ENCODE measurements at places on chromosomes 1 and 21. TPM values are rescaled to one million over a fixed set of nuclear protein-coding genes. Genes with fewer than 3 reads are reported as not detected.

DNA sequence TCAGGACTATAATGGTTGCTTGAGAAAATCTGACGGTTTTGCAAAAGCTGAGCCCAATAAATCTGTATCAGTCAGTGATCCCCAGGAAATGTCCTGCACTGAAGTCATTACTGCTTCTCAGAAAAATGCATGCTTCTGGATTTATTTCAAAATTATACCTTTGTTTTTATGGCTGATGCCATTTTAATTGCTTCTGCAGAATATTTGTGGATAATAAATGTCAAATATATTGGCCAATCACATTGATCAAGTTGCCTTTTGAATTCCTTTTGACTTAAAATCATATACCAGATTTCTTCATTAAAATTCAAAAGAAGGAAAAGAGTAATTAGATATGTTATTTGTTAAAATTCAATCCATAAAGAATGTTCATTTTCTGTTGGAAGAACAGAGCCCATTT, 842.9 kb upstream of the ADGRL4 start:
- H3K4me3 ChIP-seq: no peak overlapping the region
- H3K27me3 ChIP-seq: no peaks in the 10 kb centered on the region
- no peaks in the 10 kb centered on the region for H3K36me3 ChIP-seq
- no peak overlapping the region for H3K27ac ChIP-seq
- DNase-seq: no peak
- H3K4me1 ChIP-seq: no peaks in the 10 kb centered on the region

- peaks cover 19% of the 10 kb centered on the region for H3K4me1 ChIP-seq
- no peak overlapping the region for H3K27ac ChIP-seq
- H3K4me3 ChIP-seq: no peak overlapping the region
Observed at GRCh38 chr1:181079382-181079781, 9.1 kb upstream of the IER5 start.

DNA sequence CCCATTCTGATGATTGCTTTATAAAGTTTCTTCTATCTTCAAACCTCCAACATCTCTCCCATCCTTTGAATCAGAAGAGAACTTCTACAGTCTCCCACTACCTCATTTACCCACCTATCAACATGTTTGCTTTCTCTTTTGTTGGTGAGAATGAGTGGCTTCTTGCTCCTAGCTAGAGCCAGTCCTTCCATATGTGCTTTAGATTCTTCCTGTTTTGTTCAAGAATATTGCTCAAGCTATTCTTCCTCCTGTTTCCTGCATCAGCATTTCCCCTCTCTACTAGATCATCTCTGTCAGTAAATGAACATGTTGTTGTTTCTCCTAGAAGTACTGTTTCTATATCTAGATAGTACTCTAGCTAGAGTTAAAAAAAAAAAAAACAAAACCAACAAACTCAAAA, 6.3 kb downstream of the ATF6 start:
- peaks cover 2% of the 10 kb centered on the region for H3K4me1 ChIP-seq
- no peaks in the 10 kb centered on the region for H3K27me3 ChIP-seq
- H3K36me3 ChIP-seq: no peaks in the 10 kb centered on the region
- DNase-seq: no peak
- no peak overlapping the region for H3K4me3 ChIP-seq

GRCh38 chr1:192378276-192378675, 61.5 kb downstream of the RGS21 start:
- no peaks in the 10 kb centered on the region for H3K36me3 ChIP-seq
- H3K4me3 ChIP-seq: no peak overlapping the region
- no peak overlapping the region for H3K27ac ChIP-seq

- DNase-seq: no peak
- no peak overlapping the region for H3K4me3 ChIP-seq
- no peaks in the 10 kb centered on the region for H3K27me3 ChIP-seq
- no peaks in the 10 kb centered on the region for H3K36me3 ChIP-seq
Observed at GRCh38 chr1:162161916-162162550, 92.5 kb downstream of the NOS1AP start.

DNA sequence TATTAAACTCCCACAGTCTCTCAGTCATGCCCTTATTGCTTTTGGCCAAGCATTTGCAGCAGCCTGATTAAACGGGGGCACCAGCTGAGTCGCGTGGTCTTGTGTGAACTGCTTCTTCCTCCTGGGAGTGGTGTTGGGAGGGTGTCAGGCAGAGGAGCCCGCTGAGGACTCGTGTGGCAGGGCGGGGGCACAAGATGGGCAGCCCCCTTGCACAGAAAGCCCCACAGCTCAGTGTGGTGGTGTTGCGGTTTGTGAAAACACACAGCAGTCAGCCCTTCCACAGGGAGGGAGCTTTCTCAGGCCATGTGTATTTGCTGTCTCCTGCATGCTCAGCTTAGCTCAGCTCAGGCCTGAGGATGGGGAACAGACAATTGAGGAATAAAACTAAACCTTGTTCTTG, 22.4 kb downstream of the PEX14 start:
- peaks cover 13% of the 10 kb centered on the region for H3K4me1 ChIP-seq
- DNase-seq: no peak
- H3K36me3 ChIP-seq: no peaks in the 10 kb centered on the region
- no peak overlapping the region for H3K4me3 ChIP-seq
- H3K27ac ChIP-seq: no peak overlapping the region

DNA sequence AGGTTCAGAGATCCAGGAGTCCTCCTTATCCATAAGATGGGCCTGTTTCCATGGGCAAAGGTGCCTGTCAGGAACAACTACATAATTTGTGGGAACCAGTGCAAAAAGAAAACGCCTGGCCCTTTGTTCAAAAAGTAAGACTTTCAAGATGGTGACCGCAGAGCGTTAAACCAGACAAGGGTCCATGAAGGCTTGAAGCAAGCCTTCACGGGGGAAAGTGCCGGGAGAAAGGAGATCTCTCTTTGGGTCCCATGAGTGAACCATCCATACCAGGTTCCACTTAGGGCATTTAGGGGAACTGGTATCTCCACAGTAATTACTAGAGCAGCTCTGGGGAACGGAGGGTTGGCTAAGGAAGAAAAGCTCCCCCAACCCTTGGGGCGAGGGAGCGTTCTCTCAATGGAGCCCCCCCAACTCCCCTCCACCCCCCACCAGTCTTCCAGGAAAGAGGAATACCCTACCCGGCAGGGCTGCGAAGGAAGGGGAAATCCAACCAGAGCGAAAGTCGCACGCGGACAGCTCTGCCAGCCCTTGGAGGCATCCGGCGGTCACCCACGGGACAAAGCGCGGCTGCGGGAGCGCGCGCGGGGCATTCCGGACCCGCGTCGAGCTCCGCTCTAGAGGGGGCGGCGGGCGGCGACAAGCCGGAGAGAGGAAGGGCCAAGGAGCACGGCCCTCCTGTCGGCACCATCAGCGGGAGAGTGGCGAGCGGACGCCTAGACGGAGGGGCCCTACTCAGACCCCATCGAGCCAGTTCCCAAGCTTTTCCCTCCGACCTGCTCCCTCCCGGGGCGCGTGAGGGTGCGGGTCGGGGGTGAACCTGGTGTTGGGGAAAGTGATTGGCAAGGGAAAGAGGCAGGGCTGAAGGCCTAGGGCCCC, 687 bp upstream of the RASSF5 start:
- peaks cover 46% of the 10 kb centered on the region for H3K27me3 ChIP-seq
- DNase-seq: no peak
- H3K4me1 ChIP-seq: peaks cover 8% of the 10 kb centered on the region
- no peak overlapping the region for H3K27ac ChIP-seq
- peak overlapping the region; percentile 42 for H3K4me3 ChIP-seq

DNA sequence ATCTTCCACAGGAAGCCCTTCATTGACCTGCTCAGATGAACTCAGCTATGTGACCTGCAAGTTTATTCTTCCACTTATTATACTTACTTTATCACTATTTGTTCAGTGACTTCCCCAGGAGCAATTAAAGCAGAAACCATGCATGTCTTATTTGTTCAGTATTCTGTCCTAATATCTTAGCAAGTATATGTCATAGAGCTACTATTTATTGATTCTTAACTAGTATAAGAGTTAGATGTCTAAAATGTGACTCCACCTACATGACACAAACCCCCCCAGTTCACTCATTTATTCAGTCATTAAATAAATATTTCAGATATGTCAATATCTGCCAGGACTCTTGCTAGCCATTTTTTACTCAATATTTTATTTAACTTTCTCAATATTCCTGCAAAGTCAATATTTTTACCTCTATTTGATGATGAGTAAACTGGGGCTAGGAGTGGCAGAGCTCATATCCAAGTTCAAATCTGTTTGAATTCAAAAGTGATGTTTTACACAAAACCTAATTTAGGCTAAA, 469.0 kb upstream of the USP24 start:
- no peak overlapping the region for H3K4me3 ChIP-seq
- H3K36me3 ChIP-seq: no peaks in the 10 kb centered on the region
- no peak overlapping the region for H3K27ac ChIP-seq
- no peaks in the 10 kb centered on the region for H3K4me1 ChIP-seq
- H3K27me3 ChIP-seq: peaks cover 10% of the 10 kb centered on the region
- no peak for DNase-seq

- no peak overlapping the region for H3K4me3 ChIP-seq
- no peaks in the 10 kb centered on the region for H3K36me3 ChIP-seq
- H3K27ac ChIP-seq: no peak overlapping the region
- H3K4me1 ChIP-seq: peaks cover 12% of the 10 kb centered on the region
- DNase-seq: no peak
- H3K27me3 ChIP-seq: no peaks in the 10 kb centered on the region
Observed at GRCh38 chr21:44904141-44904923, 16.4 kb downstream of the ITGB2 start.

GRCh38 chr21:26405071-26405470, 168.0 kb downstream of the CYYR1 start:
- H3K27me3 ChIP-seq: no peaks in the 10 kb centered on the region
- no peaks in the 10 kb centered on the region for H3K36me3 ChIP-seq
- DNase-seq: peak; percentile 40
- no peak overlapping the region for H3K4me3 ChIP-seq

GRCh38 chr1:163205513-163205912, 2.8 kb upstream of the RGS5 start:
- no peaks in the 10 kb centered on the region for H3K4me1 ChIP-seq
- no peaks in the 10 kb centered on the region for H3K27me3 ChIP-seq
- no peak overlapping the region for H3K4me3 ChIP-seq
- H3K27ac ChIP-seq: no peak overlapping the region
- no peak for DNase-seq

- H3K27me3 ChIP-seq: peaks cover 4% of the 10 kb centered on the region
- H3K27ac ChIP-seq: no peak overlapping the region
- no peak for DNase-seq
- no peak overlapping the region for H3K4me3 ChIP-seq
Observed at GRCh38 chr21:30717105-30717504, 1.5 kb downstream of the KRTAP21-3 start.

- DNase-seq: no peak
- no peaks in the 10 kb centered on the region for H3K27me3 ChIP-seq
- H3K4me3 ChIP-seq: peak overlapping the region; percentile 96
- peak overlapping the region; percentile 49 for H3K27ac ChIP-seq
- H3K36me3 ChIP-seq: no peaks in the 10 kb centered on the region
- H3K4me1 ChIP-seq: peaks cover 21% of the 10 kb centered on the region
Observed at GRCh38 chr1:230066031-230066430, 1.0 kb upstream of the GALNT2 start.

DNA sequence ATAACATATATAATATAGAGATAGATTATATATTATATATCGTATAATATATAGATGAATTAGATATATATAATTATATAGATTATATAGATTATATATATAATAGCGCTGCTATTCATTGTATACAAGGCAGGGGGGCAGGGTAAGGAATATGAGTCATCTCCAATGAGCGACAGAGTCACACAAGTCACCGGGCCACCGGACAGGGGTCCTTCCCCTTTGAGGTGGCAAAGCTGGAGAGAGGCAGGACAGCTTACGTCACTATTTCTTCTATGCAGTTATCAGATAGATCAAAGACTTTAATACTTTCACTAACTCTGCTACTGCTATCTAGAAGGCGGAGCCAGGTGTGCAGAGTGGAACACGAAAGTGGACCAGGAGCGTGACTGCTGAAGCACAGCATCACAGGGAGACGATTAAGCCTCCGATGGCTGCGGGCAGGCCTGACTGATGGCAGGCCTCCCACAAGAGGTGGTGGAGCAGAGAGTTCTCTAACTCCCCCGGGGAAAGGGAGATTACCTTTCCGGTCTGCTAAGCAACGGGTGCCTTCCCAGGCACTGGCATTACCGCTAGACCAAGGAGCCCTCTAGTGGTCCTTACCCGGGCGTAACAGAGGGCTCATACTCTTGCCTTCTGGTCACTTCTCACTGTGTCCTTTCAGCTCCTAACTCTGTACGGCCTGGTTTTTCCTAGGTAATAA, 2154.7 kb downstream of the MRPL39 start:
- no peaks in the 10 kb centered on the region for H3K4me1 ChIP-seq
- no peaks in the 10 kb centered on the region for H3K36me3 ChIP-seq
- peak; percentile 36 for DNase-seq
- H3K4me3 ChIP-seq: no peak overlapping the region

DNA sequence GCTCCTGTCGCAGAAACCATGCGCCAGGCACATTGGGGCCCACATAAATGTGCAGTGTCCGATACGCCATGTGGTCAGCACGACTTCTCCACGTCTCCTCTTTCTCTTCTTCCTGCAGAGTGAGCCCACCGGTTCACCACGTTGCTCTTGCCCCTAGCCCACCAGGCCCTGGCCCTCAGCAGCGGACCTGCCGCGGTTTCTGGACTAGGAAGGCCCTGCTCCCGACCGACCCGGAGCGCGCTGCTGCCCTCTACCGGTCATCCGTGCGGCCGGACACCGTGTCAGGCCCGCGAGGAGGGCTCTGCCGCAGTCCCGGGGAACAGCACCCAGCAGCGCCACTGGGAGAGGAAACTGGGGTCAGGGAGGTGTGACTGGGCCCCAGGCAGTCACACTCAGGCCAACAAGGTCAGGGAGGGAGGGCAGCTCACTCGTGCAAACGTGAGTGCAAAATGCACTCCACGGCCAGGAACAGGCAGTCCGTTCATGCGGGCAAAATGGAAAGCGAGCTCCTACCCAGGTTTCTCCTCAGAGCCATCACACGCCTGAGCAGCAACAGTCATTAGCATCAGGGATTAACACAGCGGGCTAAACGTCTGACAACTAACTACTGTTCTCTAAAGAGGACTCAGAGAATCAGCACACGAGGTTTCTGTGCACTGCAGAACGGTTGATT, 13.7 kb downstream of the TLR5 start:
- peaks cover 4% of the 10 kb centered on the region for H3K4me1 ChIP-seq
- H3K4me3 ChIP-seq: no peak overlapping the region
- H3K27me3 ChIP-seq: no peaks in the 10 kb centered on the region
- H3K36me3 ChIP-seq: no peaks in the 10 kb centered on the region
- peak; percentile 29 for DNase-seq
- H3K27ac ChIP-seq: no peak overlapping the region

- H3K27ac ChIP-seq: no peak overlapping the region
- no peaks in the 10 kb centered on the region for H3K36me3 ChIP-seq
- no peaks in the 10 kb centered on the region for H3K4me1 ChIP-seq
- no peaks in the 10 kb centered on the region for H3K27me3 ChIP-seq
- H3K4me3 ChIP-seq: no peak overlapping the region
Observed at GRCh38 chr1:76546354-76546933, 320.8 kb upstream of the ST6GALNAC5 start.

GRCh38 chr1:77413541-77414335, 131.9 kb downstream of the AK5 start:
- peaks cover 9% of the 10 kb centered on the region for H3K4me1 ChIP-seq
- H3K4me3 ChIP-seq: no peak overlapping the region
- DNase-seq: no peak

- no peaks in the 10 kb centered on the region for H3K36me3 ChIP-seq
- DNase-seq: no peak
- no peak overlapping the region for H3K27ac ChIP-seq
- H3K4me3 ChIP-seq: no peak overlapping the region
- no peaks in the 10 kb centered on the region for H3K27me3 ChIP-seq
Observed at GRCh38 chr1:244150071-244150470, 99.0 kb downstream of the ZBTB18 start.

OVAAL gene
- total RNA-seq: not detected

DCDC2B gene
- total RNA-seq: not detected

SPEN gene
- 70.3 TPM for total RNA-seq

MPL gene
- not detected for total RNA-seq

METTL18 gene
- 6.3 TPM for total RNA-seq

CELA3A gene
- not detected for total RNA-seq

RCSD1 gene
- total RNA-seq: not detected

ADORA1 gene
- total RNA-seq: 1.2 TPM

AKNAD1 gene
- total RNA-seq: 0.54 TPM
